ENCODE measurements at places on chromosomes 16 and 17.

- no peak for DNase-seq
Measured at GRCh38 chr16:10130538-10130937, 51.7 kb downstream of the GRIN2A start.

DNA sequence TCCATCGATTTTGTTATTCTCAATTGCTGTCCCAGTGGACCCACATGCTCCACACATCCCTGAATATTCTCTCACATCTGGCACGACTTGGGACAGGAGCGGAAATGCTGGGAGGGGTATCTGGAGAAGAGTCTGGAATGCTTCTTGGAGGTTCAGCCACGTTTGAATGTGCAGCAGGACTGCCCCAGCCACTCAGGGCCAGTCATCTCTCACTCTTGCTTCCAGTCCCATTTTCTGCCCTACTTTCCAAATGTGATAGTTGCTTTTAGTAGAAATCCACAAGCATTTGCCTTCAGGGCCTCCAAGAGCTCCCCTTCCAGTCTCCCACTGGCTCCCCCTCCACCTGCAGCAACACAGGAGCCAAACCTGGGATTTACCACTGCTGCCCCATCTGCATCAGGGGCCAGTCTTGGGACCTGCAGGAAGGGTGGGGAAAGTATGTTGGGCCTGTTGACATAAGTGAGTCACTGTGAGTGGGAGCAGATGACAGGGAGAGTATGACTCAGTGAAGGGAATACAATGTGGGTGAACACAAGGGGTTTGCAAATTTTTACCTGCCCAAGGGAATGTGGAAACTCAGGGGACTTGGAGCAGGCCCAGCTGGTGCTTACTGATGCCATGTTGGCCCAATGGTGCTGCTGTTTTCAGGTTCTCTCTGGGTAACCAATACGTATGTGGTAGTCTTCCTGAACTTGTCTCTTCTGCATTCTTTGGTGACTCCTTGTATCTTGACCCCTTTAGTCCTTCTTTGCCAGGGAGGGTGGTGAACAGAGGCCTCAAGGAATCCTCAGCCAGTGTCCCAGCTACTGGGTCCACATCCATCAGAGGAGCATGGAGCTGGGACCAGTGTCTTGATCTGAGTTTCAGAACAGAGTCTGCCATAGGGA lies 78.8 kb upstream of the CRHR1 start:
- no peak for DNase-seq

DNA sequence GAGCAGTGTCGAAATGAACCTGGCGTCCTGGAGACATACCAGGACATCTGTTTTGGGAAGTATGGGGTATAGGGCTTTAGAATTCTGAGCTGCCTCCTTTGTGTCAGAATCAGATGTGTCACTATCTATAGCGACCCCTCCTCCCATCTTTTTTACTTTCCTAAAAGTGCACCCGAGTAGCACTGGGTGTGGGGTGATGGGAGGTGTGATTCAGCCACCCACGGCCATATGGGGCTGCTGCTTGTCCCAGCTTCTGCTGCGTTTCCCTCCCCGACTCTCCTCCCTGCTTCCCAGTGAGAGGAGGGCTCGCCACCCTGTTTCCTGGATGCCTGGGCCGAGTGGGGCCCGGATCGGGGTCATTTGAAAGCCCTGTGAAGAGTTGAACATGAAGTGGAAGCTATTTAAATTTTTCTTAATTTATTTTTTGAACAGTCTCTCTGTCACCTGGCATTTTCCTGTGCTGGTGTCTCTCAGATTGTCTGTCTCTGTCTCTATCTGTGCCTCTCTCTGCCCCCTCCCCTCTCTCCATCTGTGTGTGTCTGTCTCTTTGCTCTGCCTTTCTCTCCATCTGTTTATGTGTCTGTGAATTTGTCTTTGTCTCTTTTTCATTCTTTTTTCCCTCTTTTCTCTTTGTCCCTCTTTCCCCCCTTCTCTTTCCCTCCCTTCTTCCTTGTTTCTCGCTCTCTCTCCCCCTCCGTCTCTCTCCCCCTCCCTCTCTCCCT lies 638.8 kb upstream of the EEF2KMT start:
- no peak for DNase-seq

DNA sequence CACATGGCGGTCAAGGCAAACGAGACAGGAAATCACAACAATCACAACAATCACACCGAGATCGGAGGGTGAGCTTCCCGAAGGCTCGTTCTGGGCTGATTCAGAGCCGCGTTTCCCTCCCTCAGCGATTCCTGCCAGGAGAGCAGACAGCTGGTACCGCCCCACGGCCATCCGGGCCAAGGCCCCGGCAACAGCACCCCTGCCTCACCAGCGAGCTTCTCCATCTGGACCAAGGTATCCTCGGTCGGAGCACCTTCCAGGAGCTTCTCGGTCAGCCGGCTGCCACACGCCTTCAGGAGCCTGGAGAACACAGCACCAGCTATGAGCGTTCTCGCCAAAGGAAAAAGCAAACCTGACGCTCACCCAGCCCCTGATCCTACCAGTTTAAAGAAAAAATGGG lies 15.2 kb upstream of the PLD6 start:
- no peak for DNase-seq

DNA sequence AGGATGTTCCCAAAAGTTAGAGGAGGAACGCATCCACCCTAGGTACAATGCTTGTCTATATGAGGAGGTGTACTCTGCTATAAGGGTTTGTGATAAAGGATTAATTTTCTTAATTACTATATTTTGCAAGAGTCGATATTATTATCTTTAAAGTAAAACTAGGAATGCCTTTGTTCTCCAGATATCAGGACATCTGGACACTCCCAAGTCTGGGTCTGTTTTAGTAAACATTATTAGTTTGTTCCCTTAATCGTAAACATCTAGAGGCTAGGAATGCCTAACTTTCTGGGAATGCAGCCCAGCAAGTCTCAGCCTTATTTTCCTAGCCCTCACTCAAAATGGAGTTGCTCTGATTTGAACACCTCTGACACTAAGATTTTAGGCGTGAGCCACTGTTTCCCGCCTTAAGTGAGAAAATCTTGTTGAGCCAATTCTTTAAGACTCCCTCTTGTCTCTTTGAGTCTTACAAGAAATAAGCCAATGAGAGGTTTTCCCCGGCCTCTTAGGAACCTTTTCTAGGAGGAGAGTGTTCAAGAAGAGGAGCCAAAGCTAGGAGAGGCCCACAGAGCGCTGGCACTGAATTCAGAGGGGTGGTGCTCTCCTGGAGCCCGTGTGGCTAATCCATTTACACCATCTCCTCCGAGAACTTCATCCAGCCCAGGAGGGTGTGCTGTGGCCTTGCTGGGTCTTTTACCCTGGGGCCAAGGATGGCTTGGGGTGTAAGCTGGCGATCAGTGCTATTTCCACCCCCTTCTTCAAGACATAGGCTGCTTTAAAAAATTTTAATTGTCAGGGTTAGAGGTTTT lies 40.9 kb downstream of the SMARCE1 start:
- no peak for DNase-seq
